SHP77 (cell line): ENCODE measurements at places on chromosomes 5 and 9.

GRCh38 chr5:80607832-80608231, 37.8 kb upstream of the ANKRD34B start:
- DNase-seq = no peak

DNA sequence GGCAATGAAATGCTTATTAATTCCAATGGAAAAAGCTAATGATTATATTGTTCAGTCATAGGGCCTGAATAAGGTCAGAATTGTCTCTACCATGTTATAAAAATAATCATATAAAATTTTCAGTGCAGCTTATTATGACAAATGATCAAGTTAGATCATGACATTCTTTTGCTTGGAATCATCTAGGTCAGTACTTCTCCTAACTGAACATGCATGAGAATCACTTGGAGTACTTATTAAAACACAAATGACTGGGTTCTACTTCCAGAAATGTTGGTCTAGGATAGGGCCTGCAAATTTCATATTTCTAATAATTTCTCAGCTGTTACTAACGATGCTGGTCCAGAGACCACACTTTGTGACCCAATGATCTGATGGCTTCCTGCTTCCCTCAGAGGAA, 806.0 kb upstream of the ZNF608 start:
- no peak for DNase-seq

DNA sequence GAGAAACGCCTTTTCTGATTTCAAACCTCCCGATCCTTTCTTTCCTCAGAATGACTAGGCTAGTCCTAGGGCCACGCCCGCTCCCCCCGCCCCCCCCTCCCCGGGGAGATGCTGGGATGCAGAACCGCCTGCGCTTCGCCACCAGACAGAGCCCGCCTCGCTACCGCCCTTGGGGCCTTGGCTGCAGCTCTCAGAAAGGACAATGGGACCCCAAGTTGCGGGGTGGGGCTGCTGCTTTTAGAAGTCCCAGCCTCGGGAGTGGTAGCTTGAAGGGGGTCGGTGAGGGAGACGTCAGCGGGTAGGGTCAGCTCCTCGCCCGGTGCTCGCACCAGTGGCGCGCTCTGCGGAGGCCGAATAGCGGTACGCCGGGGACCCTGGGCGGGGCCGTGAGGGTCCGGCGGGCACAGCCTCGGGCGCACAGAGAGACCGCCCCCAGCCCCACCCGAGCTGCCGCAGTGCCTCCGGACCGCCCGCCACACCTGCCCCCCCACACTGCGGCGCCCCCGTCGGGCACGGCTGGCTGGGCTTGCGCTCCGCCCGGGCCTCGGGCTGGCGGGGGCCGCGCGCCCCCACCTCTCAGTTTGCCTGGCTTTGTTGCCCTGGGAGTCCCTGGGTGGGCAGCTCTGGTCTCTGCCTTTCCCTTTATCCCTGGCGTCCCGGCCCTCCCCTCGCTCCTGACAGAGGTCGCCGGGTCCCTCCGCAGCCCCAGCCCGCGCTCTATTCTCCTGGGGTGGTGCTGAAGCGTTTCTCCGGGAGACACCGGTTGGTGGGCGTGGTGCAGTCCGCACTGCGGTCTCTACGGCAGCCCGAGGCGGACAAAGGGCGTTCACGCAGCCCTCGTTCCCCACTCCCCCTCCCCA, 1.2 kb downstream of the MAP1B start:
- DNase-seq = peak; percentile 73

GRCh38 chr9:121353241-121354061, 16.6 kb downstream of the STOM start:
- no peak for DNase-seq

GRCh38 chr5:171447226-171447625, 27.8 kb downstream of the FGF18 start:
- DNase-seq = no peak

DNA sequence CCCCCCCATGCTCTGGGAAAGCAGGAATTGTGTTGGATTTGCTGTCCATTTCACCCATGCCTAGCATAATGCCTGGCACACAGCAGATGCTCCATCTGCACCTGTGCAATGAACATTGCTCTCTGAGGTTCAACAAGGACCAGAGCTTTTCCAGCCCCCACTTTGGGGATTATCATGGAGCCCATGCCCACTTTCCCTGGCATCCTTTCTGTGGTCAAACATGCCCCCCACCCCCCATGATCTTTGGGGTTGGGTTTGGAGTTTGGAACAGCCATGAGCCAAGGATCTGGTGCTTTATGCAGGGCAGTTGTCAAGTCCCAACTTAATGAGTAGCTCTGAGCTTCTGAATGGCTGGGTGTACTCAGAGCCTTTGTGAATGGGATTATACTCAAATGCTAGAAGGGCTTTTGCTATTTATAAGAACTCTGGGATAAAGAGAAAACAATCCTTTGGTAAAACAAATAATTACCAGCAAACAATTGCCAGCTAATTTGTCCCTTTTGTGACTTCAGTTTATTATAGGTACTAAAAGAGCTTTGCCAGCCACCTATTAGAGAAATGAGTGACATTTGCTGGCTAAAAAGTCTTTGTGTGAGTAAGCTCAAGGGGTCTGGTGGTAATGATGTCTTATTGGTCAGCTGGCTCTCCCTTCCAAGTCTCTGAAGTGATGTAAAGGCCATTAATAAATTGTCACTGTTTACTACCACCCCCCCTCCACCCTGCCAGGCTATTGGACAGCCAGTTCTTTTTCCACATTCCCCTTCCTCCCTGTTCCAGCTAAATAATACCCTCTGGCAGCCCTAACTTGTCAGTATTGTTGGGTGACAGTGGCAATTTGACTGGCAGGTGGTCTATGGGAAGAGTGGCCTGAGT, 182.3 kb downstream of the MACROH2A1 start:
- no peak for DNase-seq

DNA sequence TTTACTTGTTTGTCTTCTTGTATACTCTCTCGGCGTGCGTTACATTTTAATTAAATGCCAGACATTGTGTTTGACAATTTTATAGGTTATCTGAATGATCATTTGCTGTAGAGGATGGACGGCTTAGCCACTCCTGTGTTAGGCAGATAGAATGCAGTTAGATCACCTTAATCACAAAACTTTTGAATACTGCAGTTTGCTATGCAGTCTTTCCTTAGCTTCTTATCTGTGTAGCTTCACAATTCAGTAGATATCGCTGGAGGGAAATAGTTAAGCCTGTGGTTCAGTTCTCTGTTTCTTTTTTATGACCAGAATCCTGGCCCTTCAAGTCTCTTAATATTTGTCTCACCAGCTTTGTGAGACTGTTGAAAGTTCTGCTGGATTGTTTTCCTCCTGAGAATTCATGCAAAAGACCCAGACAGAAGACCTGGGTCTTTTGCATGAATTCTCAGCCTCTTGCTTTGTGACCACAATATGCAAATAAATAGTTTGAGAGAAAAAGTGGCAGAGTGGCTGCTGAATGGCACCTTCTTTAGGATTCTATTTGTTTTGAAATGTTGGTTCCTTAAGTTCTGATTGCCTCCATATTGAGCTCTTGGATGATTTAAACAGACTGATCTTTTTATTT, 40.2 kb downstream of the RASA1 start:
- no peak for DNase-seq

DNA sequence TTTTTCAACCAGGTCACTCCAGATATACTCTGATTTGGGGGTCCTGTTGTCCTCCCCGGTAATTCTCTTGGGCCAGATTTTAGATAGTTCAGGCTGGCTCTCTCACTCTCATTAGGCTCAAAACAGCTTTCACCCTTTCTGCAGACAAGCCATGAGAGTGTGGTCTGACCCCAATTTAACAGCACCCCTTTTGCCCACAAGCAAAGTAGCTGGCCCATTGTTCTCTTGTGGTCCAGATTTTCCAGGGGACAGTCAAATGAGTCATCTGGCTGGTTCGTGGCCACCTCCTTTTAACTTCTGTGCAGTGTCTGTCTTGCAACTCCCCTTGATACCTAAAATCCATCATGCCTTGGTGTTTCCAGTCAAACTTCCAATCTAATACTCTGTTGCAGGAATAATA, 16.5 kb downstream of the BHMT2 start:
- no peak for DNase-seq

- no peak for DNase-seq
These were observed 95.9 kb upstream of the SLC25A48 start for GRCh38 chr5:135738564-135738875.

DNA sequence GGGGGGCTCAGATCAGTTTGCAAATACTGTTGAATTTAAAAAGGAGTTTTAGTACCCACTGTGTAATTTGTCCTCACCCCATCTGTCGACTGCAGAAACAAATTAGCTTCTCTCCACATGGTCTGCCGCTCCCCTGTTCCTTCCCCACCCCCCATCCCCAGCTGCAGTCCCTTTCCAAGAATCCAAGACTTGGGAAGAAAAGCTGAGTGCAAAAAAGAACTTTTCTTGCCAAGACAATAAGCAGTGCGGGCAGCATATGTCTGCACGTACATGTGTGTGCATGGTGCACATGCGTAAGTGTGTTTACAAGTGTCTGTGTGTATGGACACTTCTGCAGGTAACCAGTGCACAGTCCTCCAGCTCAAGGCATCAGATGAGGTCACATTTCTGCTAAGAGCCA, 125.7 kb upstream of the SMIM23 start:
- DNase-seq = no peak

DNA sequence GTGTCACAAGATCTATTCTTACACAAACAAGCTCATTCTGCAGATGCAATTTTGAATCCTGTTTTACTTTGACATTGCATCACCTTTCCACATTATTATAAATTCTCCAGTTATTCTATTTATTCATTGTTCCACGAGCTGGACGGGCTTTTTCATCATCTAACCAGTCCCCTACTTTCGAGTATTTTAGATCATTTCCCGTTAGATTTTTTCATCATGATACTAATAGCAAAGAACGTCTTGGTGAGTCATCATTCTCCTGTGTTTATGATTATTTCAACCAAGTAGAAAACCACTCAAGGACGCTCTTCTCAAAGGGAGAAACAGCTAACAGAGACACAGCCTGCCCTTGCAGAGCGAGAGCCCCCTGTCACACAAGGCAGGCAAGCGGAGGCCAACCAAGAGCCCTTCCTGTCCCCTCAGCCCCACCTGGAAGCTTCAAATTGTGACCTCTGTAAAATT, 15.1 kb downstream of the BBLN start:
- DNase-seq = no peak

DNA sequence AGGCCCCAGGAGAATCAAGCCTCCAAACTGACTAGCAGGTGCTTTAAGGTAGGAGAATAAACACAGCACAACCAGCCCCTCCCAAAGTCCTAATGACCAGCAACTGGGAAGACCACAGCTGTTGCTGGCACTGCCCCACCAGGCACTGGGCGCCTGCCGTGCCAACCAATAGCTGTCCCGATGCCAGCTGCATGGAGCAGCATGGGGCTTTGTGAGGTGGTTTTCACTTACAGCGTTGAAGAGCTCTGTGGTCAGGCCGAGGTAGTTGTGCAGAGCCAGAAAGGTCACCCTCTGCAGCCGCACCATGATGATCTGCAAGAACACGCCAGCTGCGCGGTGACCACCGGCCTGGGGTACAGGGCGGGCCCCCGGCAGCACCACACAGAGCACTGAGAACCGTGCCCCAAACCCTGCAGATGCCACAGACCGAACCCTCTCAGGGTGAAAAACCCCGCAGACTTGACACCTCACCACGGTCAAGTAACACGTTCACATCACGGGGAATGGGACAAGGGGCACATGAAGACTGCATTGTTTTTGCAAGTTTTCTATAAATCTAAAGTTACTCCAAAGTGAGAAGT, 28.7 kb downstream of the PNPLA7 start:
- DNase-seq = no peak

DNA sequence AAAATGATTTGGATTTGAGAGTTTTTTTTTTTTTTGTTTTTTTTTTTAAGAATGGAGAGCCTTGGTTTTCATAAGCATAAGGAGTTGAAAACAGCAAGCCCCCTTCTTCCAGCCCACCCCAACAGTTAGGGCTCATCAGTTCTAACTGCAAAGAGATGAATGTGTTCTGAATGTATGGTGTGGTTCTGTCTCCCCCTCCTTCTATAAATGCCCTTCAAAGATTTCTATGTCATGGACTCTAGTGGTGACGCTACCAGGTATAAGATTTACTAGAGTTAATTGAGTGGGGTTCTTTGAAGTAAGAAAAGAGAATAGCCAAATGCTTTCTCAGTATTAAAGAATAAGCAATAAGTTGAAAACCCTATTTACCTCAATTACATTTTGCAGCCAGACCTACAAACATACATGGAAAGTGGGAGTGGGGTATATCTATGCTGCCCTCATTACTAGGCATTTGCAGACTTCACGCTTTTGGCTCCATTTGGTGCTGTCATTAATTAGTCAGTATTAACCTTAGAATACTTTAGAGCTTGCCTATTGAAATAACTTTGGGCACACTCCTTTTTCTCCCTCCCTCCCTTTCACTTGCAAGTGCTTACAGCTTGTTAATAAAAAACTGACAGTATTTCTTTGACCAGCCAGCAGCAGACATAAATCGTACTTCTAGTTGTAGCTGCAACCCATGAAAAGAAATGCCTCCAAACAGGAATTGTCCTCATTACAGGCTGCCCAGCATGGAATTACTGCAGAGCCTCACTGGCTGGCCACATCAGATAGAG, 667.2 kb upstream of the ZNF608 start:
- DNase-seq = no peak

DNA sequence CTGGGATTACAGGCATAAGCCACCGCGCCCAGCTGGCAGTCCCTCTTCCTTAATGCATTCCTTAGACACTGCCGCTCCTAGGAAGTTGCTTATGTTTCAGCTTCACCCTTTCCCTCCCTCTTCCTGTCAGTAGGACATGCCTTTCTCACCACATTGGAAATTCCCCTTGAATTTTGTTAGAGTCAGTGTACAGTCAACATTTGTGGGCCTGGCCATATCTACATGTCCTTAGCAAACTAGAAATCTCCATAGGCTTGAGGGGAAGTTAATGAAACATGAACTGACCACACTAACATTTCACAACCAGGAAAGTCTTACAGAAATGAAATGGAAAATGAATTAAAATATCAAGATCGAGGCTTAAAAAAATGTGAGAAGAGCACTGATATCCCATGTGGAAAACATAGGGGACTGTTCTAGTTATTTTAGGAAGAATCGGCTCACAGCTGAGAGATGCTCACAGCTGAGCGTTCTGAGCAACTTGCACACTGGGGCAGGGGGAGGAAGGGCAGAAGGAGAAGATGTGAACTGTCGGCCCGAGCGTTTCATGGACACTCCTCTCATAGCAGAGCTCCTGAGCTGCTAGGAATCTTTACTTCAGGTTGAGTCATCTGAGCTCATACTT, 21.1 kb upstream of the LVRN start:
- no peak for DNase-seq

DNA sequence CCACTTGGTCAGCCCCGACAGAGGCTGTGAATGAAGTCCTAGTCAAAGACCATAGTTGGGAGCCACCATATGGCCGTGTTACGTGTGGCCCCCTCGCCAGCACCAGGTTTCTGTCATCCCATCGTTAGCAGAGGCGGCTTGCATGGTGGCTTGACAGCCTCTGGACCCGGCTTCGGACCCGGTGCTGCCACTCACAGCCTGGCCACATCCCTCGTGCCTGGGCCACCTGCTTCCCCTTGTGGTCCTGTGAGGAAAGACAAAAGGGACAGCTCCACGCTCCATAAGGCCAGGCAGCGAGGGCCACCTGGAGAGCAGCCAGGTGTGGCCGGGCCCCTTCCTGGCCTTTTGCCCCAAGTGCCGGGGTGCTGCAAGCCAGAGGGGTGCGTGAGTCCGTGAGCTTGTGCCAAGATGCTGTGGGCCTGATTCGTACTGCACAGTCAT, 6.2 kb downstream of the NKD2 start:
- no peak for DNase-seq

- no peak for DNase-seq
These were observed 268.2 kb downstream of the SH3GL2 start for GRCh38 chr9:17846948-17847655.

- no peak for DNase-seq
These were observed 439.2 kb upstream of the CDH9 start for GRCh38 chr5:27477550-27477949.
